Activated T-helper 1 cell treated with Interleukin-2 at 50 U/mL for 16 hours (primary cell): ENCODE measurements at places on chromosomes 3 and 15.

GRCh38 chr15:65577129-65577996 is 33.6 kb downstream of the INTS14 start:
- no peak for DNase-seq

DNA sequence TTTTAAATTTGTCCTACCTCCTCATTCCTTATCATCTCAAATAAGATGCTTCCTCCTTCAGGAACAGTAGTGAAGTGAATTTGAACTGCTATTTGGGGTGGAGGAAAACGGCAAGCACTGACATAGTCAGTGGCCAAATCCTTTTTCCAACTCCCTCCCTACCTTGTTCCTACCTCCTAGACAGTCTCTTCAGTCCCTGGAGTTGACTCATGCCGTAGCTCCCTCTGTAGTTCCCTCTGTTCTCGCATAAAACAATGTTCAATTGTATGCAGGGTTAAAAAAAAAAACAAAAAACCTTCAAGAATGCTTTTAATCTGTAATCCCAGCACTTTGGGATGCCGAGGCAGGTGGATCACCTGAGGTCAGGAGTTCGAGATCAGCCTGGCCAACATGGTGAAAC is 1.4 kb downstream of the UBR1 start:
- no peak for DNase-seq

DNA sequence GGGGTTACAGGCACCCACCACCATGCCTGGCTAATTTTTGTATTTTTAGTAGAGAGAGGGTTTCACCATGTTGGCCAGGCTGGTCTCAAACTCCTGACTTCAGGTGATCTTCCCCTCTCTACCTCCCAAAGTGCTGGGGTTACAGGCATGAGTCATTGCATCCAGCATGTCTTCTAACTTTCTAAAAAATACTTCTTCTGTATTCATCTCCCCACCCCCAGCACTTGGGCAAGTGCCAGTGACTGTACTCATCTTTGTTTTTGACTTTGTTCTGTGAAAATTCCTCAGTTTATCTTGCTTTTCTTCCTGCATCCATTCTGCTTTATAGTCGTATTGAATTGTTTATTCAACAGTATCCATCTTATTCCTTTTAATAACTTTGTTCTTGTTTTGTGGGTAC is 47.6 kb downstream of the ARIH1 start:
- no peak for DNase-seq

DNA sequence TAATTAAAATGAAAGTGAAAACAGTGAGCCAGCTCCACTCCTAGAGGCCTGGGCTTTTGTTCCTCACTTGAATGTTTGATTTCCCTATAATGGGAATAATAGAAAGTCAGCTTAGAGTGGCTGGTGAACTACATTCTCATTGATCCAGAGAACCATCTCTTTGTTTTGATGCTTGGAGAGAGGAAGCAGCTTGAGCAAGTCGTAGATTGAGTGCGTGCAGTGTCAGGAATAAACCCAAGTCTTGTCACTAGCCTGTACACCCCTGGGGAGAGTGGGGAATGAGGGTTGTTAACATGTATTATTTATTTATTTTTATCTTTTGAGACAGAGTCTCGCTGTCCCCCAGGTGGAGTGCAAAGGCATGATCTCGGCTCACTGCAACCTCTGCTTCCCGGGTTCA is 885 bp upstream of the LSG1 start:
- no peak for DNase-seq

- no peak for DNase-seq
Observed at GRCh38 chr15:66935688-66936087, 129.7 kb upstream of the SMAD3 start.

DNA sequence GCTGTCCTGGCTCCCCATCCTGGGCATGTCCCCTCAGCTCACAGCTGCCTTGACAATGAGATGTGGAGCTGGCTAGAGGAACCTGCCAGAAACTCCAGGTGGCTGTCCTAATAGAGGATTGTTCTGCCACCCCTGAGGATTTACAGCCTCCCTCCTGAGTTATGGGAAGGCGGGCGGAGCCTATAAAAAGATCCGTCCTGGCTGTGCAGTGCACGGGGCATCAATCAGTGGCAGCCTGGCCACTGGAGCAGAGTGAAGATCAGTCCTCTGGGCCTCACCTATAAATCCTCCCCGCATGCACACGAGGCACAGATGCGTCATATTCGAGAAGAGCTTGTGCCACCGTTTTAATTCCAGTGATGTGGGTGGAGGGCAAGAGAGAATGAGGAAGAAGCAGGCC is 90.0 kb downstream of the MEGF11 start:
- no peak for DNase-seq

- DNase-seq, result no peak
Observed at GRCh38 chr3:100029689-100030088, 84.6 kb downstream of the FILIP1L start.

GRCh38 chr3:57046101-57046765 is 14.2 kb upstream of the SPATA12 start:
- no peak for DNase-seq

- DNase-seq, result no peak
Observed at GRCh38 chr3:55721716-55722484, 234.8 kb upstream of the WNT5A start.

DNA sequence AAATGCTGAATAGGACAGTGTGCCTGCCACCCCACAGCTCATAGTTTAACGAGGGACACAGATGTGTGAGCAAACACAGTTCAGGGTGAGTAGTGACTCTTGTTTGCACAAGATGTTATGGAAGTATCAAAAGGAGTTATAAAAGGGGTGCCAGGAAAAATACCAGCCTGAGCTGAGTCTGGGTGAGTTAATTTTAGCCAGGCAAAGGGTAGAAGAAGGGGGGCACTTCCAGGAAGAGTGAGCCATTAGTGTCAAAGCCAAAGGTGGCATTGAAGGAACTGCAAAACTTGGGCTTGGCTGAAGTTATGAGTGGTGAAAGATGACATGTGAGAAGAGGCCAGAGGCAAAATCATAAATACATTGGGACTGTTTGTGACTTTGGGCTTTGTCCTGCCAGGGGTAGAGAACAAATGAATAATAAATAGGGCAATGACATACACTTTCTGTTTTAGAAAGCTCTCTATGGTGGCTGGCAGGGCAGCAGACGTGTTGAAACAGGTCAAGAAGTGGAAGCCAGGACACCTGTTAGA is 1.9 kb upstream of the SPPL2A start:
- DNase-seq, result no peak

DNA sequence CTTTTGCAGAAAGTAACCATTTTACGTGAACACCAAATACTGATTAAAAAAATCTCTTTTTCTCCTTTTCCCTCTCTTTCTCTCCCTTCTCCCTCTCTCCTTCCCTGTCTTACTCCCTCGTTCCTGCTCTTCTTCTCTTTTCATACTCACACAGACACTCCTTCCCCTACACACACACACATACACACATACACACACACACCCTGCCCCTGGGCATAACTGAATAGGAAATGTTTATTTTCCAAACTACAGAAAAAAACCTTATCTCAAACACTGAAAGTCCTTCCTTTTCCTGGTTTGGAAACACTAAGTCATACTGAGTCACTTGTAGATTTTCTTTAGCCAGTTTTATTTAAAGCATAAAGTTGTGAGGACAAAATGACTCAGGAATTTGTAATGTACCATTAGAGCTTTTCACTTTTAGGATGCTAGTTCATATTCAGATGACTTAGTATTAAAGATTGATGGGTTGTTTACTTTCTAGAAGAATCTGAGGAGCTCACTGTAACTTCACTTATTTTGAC is 62.4 kb downstream of the MBNL1 start:
- no peak for DNase-seq

- DNase-seq, result no peak
Observed at GRCh38 chr15:69668963-69669362, 216.3 kb downstream of the RPLP1 start.

- no peak for DNase-seq
Observed at GRCh38 chr3:21620511-21621155, 130.4 kb downstream of the ZNF385D start.

GRCh38 chr3:39910826-39911464 is 101.5 kb downstream of the MYRIP start:
- DNase-seq, result no peak

- DNase-seq, result no peak
Observed at GRCh38 chr15:95604634-95605036, 725.9 kb upstream of the NR2F2 start.
